ENCODE measurements at places on chromosomes 3 and 15. TPM values are rescaled to one million over a fixed set of nuclear protein-coding genes. Genes with fewer than 3 reads are reported as not detected.

DNA sequence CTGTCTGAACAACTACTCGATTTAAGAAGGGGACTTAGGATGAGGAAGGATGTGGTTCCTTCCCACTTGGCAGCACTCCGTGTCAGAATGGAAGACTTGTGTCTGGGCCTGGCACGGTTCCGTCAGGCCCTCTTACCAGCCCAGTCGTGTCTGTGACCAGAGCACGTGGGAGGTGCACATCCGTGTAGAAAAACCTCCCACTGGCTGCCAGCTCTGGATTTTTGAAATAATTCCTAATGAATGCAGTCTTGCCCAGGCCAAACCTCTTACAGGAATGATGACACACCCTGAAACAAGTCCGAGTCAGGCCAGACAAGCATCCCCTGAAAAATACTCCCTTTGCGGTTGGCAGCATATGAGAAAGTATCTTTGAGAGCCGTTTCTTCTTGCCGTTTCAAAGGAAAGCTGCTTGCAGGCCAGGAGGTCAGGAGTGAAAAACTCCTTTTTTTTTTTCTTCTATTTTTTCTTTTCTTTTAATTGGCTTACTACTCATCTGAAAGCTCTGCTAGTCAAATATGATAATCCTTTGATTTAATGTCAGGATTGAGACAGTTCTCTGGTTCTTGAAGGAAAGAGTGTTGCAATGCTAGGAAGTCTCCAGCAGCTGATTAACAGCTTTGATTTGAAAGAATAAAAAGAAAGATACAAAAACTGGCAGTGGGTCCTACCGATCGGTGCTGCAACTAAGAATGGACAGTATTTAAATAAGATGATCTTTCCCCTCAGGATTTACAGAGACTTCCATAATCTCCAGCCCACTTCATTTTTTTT lies 19.8 kb downstream of the IL1RAP start:
- DNase-seq: peak; percentile 77

DNA sequence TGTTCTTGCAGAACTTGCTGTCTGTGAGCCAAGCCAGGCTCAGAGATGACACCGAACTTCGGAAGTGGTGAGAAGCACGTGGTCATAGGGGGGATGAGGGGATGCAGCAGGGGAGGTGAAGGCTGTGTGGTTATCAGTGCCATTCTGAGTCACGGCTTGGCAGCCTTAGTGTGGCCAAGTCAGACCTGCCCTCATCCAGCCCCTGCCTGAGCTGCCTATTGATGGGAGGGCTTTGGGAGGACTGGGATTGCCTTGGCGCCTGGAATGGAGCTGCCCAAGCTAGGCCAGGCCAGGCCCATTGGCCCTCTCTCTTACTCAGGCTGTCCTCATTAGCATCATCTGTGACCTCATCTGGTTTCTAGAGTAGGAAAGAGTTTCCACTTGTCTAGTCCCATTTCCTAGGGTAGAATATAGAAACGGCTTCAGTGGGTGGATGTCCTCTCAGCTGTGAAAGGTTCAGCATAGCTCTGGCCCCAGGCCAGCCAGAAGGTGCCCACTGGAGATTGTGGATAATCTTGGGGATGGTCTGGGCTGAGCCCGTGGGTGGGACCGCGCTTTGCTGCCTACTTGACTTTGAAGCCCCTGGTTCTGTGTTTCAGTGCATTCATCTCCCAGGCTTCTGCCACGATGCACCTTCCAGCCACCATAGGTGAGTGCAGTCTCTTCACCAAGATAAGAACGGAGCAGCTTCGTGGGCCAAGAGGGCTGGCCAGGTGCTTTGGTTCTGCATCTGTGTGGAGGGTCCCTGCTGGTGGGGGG lies 7.2 kb downstream of the FAH start:
- DNase-seq: peak; percentile 81

DNA sequence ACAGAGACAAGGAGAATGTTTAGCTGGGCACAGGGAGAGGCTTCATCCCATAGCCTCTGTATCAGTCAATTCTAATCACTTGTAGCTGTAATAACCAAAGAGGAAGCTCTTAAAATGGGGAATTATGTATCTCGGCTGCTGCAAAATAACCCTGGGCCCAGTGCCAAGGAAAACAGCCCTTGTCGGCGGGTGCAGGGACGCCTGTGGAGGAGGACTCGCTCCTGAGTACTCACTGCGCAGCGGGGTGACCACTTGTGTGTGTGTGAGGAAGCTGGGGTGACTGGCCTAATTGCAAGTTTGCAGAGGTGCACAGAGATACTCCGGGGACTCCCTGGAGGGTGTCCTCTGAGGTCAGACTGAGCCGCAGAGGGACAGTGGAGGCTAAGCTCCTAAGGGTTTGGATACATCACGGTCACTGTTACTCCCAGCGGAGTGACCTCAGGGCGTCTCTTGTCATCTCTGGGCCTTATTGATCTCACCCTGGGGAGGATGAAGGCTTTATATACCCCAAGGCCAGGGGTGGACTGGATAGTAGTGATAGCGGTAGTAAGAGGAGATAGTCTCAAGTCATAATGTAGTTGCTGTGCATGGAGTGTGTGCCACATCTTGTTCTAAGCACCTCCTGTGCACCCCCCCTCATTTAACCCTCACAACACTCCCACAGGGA lies 37.2 kb downstream of the SLC6A6 start:
- no peak for DNase-seq

DNA sequence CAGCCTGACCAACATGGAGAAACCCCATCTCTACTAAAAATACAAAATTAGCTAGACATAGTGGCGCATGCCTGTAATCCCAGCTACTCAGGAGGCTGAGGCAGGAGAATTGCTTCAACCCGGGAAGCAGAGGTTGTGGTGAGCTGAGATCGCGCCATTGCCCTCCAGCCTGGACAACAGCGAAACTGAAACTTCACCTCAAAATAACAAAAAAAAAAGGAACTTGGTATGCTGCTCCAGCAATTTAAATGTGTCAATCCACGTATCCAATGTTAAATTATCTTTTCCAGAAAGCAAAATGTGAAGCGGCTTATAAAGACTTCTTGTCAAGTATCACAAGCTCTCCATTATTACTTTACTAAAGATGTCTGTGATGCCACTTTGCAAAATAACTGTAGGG lies 9.9 kb upstream of the ARIH1 start:
- no peak for DNase-seq

DNA sequence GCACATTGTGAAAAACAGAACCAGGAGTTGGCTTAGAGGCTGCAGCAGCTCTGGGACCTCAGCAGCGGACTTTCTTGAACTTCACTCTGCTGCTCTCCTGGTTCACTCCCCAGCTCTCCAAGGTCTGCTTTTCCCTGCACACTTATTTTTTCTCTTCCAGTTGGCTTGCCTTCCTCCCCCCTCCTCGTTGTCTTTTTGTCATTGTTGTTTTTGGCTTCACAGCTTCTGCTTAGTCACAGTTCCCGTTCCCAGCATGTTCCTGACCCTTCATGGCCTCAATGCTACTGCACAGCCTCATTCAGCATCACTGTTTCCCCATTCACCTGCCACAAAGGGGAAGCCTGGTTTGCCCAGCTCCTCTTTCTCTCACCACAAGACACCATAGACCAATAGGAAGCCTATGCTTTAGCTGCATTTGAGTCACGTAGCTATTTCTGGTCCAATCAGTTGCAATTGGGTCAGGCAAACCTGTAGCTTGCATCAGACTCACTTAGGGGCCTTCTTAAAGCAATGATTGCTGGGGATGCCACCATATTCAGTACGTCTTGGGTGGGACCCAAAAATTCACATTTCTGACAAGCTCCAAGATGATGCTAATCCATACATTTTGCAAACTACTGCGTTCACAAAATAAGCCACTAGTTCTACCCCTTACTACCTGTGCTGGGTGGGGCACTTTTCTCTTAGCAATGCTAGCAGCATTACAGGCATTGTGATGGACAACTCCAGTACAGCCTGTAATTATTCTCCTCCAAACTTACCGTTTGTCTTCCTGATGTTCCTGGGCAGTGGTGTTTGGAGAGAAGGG lies 7.8 kb upstream of the SUMF1 start:
- peak; percentile 90 for DNase-seq

DNA sequence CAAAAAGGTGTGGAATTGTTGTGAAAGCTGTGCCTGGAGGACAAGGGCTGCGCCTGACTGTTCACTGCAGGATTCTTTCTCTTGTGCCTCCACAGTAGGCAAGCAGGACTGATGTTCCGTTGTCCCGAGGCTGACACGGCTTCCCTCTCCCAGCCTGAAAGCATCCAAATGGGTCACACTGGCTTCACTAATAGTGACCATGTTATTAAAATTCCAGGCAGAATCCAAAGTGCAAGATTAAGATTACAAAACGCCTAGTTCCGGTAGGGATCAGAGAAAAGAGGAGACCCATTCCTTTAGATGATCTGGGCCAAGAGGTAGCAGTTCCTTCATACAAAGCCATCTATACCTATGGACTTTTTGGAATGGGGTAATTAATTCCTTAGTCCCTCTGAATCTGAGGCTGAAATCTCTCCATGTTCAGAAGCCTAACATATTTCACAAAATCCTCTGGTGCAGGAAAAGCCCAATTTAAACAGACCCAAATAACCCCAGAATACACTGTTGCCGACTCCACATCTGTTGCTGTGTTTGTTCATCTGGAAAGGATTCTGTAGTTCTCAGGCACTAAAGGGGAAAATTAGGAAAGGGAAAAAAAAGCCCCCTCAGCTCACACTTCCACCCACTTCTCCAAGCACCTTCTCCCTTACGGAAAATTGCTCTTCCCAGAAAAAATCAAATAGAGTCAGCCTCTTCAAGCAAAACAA lies 145.9 kb downstream of the RORA start:
- DNase-seq: no peak

DNA sequence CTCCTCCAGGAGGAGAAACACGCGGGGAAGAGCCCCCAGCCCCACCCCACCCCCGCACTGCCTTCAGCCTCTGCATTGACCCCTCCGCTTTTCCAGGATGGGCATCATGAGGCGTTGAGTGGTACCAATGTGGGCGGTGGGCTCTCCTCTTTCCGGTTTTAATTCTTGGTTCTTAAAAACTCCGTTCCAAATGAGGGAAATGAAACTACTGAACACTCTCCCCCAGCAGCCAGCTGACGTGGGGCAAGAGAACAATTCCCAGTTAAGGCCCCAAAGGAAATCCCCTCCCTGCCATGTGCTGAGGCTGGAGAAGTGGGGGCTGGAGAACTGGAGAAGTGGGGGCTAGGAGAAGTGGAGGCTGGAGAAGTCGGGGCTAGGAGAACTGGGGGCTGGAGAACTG lies 5.3 kb upstream of the NRROS start:
- no peak for DNase-seq

- no peak for DNase-seq
Measured at GRCh38 chr3:164539215-164539614, 539.1 kb downstream of the SI start.

- no peak for DNase-seq
Measured at GRCh38 chr15:39642011-39642640, 61.2 kb downstream of the THBS1 start.

DNA sequence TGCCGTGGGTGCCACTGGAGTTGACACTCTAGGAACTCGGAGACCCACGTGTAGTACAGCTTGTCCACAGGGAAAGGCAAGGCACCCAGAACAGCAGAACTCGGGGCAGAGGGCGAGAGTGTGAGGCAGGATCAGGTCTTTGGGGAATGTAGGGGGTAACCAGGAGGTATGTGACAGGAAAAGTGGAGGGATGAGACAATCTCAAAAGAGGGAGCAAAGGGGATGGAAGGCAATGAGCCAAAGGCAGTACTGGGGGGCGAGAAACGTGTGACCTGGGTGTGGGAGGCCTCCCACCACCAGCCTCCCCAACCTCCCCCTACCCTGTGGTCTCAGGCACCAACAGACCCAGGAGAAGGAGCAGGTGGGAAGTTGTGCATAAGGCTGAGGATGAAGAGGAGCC lies 48.9 kb downstream of the UMPS start:
- DNase-seq: no peak

DNA sequence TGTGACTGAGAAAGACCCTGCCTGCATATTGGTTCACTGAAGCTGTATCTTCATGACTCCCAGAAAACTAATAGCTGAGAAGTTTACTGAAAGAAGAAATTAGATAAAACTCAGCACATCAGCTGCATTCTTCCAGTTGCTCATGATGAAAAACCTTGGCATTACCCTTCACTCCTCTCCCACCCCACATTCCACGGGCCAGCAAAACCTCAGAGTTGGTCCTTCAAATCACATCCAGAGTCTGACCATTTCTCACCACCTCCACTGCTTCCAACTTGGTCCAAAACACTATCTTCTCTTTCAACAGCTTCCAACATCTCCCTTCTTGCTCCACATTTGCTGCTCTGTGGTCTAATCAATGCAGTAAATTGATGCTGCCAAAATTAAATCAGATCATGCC lies 97.1 kb downstream of the CD47 start:
- peak; percentile 72 for DNase-seq

DNA sequence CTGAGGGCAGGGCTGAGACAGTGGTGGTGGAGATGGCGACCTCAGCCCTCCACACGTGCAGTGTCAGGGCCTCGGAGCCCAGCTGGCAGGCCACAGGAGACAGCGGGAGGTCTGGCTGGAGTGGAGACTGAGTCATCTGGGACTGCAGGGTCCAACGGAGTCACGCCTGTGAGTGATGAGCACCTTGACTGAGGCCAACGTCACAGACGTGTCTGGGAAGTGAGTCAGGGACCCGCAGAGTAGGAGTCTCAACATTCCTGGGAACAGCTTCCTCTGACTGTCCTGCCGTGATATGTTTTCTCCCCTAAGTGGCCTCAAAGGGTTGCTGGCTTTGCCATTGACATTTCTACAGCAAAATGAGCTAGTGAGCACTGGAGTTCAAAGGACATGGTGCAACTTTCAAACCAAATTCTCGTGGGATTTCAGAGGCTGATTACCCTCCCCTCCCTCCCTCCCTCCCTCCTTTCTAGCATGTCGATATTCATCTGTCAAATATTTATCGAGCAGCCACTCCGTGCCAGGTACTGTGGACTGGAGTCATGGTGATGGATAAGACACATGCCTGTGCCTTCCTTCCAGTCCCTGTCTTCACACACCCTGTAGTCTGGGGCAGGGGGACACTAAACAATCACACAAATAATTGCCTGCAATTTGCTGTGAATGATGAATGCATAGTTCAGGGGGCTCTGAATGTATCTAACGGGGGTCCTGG lies 53.3 kb upstream of the AMOTL2 start:
- DNase-seq: peak; percentile 99

ABI3BP gene
- 0.69 TPM for total RNA-seq

CATSPER2 gene
- 0.52 TPM for total RNA-seq

PRR20G gene
- not detected for total RNA-seq

GP9 gene
- not detected for total RNA-seq

ELL3 gene
- 11.6 TPM for total RNA-seq

RLBP1 gene
- total RNA-seq: not detected

NPAP1 gene
- total RNA-seq: not detected

UBA7 gene
- 24.8 TPM for total RNA-seq
